ENCODE measurements at places on chromosomes 5 and 9.

DNA sequence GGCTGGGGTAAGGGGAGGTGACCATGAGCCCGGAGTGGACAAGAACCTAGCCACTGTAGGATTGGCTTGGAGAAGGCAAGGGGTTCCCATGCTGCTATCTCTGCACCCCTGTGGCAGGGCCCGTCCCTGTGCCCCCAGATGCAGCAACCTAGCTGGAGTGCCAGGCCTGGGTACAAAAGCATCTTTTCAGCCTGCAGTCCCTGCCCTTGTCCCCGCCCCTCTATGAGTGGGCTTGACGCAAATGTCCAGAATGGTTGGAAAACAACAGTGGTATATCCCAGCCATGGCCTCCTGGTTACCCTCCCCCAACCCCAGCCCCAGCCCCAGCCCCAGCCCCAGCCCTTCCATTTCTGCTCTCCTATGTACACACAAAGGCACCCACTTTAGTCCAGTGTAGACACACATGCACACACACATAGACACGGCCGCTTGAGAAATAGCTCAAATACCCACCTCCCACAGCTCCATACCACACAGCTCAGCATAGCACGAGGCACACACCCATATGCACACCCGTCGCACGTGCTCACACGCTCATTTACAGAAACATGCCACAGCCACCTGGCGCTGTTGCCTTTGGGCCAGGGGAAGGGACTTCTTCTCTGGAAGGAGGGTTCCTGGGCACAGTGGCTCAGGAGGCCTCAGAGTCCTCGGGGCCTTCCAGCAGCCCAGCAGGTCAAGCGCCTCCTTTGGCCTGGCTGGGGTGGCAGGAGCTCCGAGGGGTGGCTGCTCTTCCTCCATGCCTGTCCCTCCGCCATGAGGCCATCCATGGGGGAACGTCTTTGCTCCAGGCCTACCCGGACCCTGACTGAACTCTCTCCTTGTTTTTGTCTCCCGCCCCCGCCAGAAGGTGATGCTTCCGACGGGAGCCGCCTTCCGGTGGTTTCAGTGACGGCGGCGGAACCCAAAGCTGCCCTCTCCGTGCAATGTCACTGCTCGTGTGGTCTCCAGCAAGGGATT lies 34.1 kb downstream of the CXXC5 start:
- no peak for DNase-seq

DNA sequence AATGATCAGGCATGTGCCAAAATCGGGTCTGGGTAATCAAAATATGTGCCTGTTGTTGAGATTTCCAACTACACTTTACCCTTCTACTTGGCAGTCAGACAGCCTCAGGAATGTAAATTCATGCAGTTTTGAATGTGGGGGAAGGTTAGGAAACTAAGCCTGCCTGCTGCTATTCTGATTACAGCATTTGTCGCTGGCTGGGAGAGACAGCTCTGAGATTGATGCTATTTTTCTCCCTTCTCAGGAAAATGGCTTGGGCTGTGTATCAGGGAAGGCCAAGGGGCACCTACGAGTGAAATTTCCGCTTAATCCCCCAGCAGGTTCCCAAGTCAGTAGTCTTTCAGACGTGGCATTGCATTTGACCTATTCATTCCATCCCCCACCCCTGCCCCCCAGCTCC lies 3.6 kb upstream of the RGS7BP start:
- no peak for DNase-seq

- DNase-seq = no peak
Measured at GRCh38 chr5:158117467-158118160, 258.7 kb upstream of the CLINT1 start.

DNA sequence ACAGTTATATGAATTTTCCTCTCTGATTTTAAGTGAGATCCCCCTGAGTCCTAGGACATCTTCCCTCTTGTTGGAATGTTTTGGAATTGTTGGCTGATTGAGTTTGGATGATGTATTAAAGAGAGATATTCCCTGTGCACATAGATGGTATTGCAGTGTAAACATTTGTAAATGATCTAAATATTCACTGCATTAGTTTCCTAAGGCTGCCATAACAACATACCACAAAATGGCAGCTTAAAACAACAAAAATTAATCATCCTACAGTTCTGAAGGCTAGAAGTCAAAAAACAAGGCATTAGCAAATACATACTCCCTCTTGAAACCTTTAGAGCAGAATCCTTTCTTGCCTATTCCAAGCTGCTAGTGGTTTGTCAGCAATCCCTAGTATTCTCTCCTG lies 38.0 kb upstream of the MROH2B start:
- no peak for DNase-seq

DNA sequence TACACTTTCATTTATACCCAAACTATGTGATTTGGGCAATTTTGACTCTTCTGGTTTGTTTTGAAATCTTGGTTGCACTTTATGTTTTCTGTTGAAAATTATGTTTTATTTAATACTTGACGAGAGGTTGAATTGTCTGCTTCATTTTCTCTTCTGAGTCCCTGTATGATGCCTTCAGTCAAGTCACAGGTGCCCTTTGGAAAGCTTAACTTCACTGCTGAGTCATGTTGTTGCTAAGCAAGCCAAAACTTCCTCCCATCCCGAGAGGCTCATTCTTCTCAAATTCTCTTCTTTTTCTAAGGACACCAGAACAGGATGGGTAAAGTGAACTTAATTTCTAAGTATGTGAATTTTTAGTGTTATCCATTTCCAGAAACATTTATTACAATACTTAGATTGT lies 455.3 kb upstream of the PTGER4 start:
- DNase-seq = no peak

- no peak for DNase-seq
Measured at GRCh38 chr5:135208903-135209721, 175.1 kb upstream of the PITX1 start.

- no peak for DNase-seq
Measured at GRCh38 chr9:113563826-113564497, 100.4 kb downstream of the RGS3 start.

DNA sequence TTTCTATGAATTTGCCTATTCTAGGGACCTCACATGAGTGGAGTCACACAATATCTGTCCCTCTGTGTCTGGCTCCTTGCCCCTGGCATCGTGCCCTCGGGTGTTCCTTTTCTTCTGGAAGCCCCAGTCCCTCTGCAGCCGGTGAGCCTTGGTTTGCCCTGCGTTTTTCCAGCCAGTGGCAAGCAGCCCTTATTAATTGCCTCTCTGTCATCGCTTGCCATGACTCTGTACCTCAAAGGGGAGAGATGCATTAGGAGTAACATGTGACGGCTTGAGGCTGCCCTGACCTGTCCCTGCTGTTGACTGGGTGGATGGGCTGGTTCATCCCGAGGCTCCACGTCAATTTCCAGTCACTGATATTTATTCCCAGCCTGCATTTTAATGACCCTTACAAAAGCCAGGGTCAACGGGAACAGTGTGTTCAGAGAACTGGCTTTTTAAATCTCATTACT lies 87.3 kb downstream of the CFAP90 start:
- no peak for DNase-seq

- DNase-seq = no peak
Measured at GRCh38 chr9:6495466-6495865, 82.5 kb downstream of the UHRF2 start.

GRCh38 chr9:32725066-32725860 lies 58.1 kb upstream of the TMEM215 start:
- no peak for DNase-seq

DNA sequence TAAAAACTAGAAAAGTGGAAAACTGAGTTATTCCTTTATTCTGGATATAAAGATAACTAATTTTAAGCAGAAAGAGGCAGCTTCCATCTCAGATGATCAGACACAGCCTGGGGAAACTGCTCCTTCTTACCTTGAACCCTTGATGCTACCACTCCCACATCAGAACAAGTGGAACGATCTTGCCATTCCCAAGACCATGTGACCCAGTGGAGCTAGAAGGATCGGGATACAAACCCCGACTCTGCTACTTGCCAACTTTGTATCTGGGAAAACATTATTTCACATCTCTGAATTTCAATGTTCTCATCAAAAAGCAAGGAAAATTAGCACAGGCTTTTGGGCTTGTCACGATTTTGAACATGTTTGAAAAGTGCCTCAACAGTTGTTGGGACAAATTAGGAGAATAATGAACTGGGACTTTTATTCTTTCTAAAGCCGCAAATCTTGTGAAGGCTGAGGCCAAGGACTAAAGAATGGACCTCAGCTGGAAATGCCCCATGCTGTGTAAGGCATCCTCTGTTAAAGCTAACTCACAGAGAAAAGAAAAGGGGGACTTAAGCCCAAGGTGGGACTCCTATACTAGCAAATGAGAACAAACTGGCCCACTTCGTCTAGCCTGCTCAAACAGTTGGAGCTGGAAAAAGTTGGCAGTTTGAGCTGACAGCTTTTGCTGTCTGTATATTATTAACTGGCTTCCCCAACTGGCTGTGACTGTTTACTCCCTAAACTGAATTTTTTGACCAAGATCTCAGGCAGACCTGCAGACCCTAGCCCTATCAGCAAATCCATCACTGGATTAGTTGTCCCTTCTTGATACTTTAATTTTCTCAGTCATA lies 552.3 kb downstream of the EFNA5 start:
- no peak for DNase-seq

DNA sequence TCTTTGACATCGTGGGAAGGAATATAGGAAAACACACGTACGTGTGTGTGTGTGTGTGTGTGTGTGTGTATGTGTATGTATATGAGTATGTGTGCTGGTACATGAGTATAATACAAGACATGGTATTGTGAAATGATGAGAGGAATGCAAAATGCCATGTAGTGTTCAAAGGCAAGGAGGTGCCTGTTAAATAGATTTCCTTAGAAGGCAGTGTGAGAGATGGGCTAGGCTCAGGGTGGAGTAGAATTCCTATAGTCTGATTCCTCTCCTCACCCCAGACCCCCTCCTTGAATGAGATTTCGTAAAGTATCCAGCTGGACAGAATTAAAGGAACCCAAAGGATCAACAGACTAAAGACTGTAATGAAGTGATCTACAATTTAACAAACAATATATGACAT lies 11.1 kb downstream of the GPR21 start:
- DNase-seq = no peak

- no peak for DNase-seq
Measured at GRCh38 chr5:151450605-151451004, 3.2 kb downstream of the SLC36A1 start.

- DNase-seq = no peak
Measured at GRCh38 chr5:89930591-89931392, 478.8 kb downstream of the CETN3 start.

- no peak for DNase-seq
Measured at GRCh38 chr9:36793277-36793676, 220.6 kb downstream of the MELK start.

DNA sequence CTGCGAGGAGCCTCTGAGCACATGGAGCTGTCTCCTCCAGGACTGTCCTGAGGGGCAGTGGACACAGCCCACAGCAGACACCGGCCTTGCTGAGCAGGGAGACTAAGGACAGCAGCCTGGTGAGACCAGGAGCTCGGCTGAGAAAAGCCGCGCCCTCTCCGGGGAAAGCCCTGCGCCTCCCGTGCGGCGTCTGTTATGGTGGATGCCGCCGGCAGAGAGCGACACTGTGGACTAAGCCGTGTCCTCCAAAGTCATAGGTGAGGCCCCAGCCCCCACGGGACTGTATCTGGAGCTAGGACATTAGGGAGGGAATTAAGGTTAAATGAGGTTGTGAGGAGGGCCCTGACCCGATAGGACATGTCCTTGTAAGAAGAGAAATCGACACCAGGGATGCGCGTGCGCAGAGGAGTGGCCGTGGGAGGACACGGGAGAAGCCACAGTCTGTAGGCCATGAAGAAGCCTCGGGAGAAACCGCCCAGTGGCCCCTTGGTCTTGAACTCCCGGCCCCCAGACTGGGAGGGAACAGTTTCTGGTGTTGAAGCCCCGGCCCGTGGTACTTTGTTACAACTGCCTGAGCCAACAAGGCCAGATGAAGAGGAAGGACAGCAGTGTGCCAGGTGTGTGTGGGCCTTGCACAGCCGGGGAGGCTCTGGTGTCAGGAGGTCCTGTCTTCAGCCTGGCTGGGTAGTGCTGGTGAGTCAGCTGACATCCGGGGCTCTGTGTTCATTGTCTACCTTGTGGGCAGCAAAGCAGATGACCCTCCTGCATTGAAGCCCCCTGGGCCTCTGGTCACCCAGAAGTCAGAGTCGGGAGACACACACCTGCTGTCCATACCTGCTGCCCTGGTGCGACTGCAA lies 22.1 kb downstream of the MRPL36 start:
- DNase-seq = no peak

DNA sequence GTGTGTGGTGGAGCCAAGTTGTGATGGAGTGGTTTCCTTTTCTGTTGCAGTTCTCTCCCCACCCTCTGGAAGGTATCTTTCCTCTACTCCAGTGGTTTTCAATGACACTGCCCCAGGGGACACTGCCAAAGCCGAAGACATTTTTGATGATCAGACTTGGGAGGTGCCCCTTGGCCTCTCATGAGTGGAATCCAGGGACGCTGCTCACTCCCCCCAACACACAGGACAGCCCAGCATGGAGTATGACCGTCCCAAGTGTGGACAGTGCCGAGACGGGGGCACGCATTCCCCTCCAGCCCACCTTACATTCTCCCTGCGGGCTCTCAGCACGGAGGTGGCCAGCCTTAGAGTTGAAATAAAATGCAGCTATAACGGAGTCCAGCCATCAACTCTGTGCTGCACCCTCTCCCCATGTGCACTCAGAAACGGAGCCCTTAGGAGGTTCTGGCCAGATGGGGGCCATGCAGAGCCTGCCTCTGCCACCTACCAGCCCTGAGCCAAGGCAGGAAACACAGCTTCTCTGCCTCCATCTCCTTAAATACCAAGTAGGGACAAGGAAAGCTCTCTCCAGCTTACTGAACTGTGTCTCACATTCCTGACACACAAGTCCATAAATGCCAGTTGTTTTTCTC lies 150.8 kb downstream of the ROR2 start:
- DNase-seq = no peak

DNA sequence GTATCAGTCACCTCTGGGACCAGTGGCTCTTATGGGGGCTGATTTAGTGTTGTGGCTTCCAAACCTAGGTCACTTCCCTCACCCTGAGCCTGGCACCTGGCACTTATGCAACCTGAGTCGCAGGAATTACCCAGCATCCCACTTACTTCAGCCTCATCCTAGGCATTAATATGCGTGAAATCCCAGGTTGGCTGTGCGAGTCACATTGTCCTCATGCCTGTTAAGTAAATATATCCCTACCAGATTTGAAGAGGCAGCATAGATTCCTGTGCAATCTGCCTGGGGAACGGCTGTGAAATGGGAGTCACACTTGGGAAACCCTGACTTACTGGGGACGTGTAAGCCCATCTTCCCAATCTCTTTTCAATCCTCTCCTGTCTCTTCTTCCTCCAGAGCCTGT lies 42.7 kb upstream of the AKNA start:
- no peak for DNase-seq

GRCh38 chr5:75366787-75367186 lies 29.8 kb downstream of the HMGCR start:
- DNase-seq = no peak

GRCh38 chr9:101087426-101087825 lies 58.9 kb downstream of the PLPPR1 start:
- DNase-seq = no peak

GRCh38 chr5:130616161-130616560 lies 548.9 kb downstream of the HINT1 start:
- DNase-seq = no peak

- DNase-seq = no peak
Measured at GRCh38 chr5:64688391-64688790, 1.9 kb upstream of the SHISAL2B start.
